ENCODE measurements at places on chromosomes 16 and 17.

DNA sequence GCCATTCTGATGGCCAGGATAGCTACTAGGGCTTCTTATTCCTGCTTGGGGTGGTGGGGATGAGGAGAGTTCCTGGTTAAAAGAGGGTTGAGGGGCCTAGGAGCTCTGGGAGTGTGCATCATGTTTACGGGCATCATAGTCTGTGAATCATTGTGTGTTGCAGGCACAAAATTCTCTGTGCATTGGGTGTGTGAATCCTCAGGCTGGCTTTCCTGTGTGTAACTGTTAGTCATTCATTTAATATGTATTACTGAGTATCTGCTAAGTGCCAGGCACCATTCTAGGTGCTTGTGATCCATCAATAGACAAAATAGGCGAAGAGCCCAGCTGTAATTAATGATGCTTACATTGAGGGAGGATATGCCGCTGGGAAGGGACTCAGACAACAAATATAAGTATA is 5.8 kb downstream of the PPY start:
- no peak for DNase-seq

DNA sequence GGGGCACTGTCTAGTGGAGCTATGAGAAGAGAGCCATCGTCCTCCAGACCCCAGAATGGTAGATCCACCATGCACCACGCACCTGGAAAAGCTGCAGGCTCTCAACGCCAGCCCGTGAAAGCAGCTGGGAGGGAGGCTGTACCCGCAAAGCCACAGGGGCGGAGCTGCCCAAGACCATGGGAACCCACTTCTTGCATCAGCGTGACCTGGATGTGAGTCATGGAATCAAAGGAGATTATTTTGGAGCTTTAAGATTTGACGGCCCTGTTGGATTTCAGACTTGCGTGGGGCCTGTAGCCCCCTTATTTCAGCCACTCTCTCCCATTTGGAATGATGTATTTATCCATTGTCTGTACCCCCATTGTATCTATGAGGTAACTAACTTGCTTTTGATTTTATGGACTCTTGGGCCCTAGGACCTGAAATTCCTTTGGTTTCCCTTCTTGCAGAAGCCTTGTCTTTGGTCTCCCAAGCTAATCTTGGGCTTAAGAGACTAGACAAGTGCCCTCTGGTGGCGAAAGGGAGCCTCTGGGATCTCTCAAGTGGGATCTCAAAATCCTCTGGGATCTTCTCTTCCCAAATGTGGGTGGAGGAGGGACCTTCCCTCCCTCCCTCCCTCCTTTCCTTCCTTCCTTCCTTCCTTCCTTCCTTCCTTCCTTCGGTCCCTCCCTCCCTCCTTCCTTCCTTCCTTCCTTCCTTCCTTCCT is 58.2 kb upstream of the HAPSTR1 start:
- DNase-seq, result no peak

DNA sequence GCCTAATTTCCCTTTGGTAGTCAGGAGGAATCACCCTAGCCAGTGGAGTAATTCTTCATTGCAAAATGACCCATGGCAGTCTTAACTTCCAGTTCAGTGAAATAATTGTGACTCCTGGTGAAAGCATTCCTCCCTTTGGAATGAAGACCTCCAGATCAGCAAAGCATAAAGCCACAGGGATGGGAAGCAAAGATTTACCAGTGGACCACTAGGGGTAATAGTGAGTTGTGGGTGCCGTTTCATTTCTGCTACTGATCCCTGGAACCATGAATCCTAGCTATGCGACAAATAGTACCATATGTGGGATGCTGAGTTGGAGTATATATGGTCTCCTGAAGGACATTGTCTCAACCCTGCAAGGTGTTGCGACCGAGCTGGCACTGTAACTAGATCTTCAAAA is 13.7 kb downstream of the DYNLL2 start:
- no peak for DNase-seq

- no peak for DNase-seq
Observed at GRCh38 chr17:3799181-3799945, 1.6 kb downstream of the ITGAE start.

Data from fibroblast of skin of left biceps (primary cell).